ENCODE measurements at places on chromosomes 3 and 15. TPM values are rescaled to one million over a fixed set of nuclear protein-coding genes. Genes with fewer than 3 reads are reported as not detected.

The KAT2B gene
- total RNA-seq = 24.7 TPM

- no peak overlapping the region for H3K4me3 ChIP-seq
- no peaks in the 10 kb centered on the region for H3K27me3 ChIP-seq
- H3K4me1 ChIP-seq = no peaks in the 10 kb centered on the region
- no peak overlapping the region for H3K27ac ChIP-seq
- no peak for DNase-seq
- H3K36me3 ChIP-seq = no peaks in the 10 kb centered on the region
Observed at GRCh38 chr3:156728267-156728985, 54.0 kb downstream of the TIPARP start.

The NMNAT3 gene
- total RNA-seq = 12.4 TPM

The LRRC49 gene
- 5.2 TPM for total RNA-seq

DNA sequence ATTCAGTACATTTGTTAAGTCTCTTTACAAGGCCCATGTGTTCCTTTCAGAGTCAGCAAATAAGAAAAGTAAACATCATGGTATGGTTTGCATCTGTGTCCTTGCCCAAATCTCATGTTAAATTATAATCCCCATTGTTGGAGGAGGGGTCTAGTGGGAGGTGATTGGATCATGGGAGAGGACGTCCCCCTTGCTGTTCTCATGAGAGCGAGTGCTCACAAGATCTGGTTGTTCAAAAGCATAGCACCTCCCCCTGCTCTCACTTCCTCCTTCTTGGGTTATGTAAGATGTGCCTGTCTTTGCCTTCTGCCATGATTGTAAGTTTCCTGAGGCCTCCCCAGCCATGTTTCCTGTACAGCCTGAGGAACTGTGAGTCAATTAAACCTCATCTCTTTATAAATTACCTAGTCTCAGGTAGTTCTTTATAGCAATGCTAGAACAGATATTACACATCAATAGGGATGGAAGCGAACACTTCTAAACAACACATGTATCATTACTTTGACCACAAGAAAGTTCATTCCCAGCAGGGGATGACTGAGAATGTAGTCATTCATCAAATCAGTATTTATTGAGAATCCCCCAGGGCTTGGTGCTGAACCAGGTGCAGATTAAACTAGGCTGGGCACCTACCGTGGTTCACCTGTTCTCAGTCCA lies 4.1 kb downstream of the EFCAB12 start:
- DNase-seq = peak; percentile 30
- H3K36me3 ChIP-seq = no peaks in the 10 kb centered on the region
- no peak overlapping the region for H3K27ac ChIP-seq
- no peaks in the 10 kb centered on the region for H3K27me3 ChIP-seq
- H3K4me3 ChIP-seq = no peak overlapping the region
